ENCODE measurements at places on chromosomes 1 and 21. TPM values are rescaled to one million over a fixed set of nuclear protein-coding genes. Genes with fewer than 3 reads are reported as not detected.

DNA sequence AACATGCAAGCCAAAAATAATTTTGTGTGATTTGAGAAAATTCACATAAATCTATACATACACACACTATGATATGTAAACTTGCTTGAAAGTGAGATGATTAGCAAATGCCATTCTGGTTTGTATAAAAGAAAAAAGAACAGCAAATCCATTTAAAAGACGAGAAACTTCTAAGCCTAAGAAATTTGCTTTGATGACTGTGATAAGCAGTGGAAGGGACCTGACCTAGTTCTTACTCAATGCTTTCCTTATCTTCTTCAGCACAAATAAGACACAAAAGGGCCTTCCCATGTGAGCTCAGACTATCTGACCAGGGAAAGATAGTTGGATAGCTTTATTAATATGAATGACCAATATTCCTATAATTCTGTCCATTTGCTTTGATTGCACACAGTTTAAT lies 25.3 kb upstream of the NMNAT2 start:
- H3K27ac ChIP-seq = no peak overlapping the region
- H3K4me3 ChIP-seq = no peak overlapping the region
- H3K36me3 ChIP-seq = no peaks in the 10 kb centered on the region
- no peaks in the 10 kb centered on the region for H3K4me1 ChIP-seq
- no peaks in the 10 kb centered on the region for H3K27me3 ChIP-seq

- H3K36me3 ChIP-seq = no peaks in the 10 kb centered on the region
- no peaks in the 10 kb centered on the region for H3K4me1 ChIP-seq
- DNase-seq = no peak
- H3K27me3 ChIP-seq = no peaks in the 10 kb centered on the region
- H3K4me3 ChIP-seq = no peak overlapping the region
These were observed 108.1 kb upstream of the MAGI3 start for GRCh38 chr1:113282008-113282892.

- peaks cover 87% of the 10 kb centered on the region for H3K36me3 ChIP-seq
- H3K27me3 ChIP-seq = no peaks in the 10 kb centered on the region
- no peak overlapping the region for H3K4me3 ChIP-seq
- no peaks in the 10 kb centered on the region for H3K4me1 ChIP-seq
- no peak overlapping the region for H3K27ac ChIP-seq
These were observed 12.1 kb downstream of the LDLRAD2 start for GRCh38 chr1:21823980-21824702.

DNA sequence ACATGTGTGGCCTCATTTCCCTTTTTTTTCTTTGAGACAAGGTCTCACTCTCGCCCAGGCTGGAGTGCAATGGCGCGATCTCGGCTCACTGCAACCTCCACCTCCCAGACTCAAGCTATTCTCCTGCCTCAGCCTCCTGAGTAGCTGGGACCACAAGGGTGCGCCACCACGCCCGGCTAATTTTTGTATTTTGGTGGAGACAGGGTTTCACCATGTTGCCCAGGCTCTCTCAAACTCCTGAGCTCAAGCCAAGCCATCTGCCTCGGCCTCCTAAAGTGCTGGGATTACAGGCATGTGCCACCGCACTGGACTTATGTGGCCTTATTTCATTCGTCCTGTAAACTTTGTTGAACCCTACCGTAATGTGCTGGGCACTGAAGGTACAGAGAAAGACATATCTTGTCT lies 569 bp upstream of the WARS2 start:
- H3K36me3 ChIP-seq = no peaks in the 10 kb centered on the region
- H3K4me3 ChIP-seq = peak overlapping the region; percentile 65
- no peaks in the 10 kb centered on the region for H3K4me1 ChIP-seq
- H3K27me3 ChIP-seq = no peaks in the 10 kb centered on the region
- DNase-seq = peak; percentile 62

- H3K27me3 ChIP-seq = no peaks in the 10 kb centered on the region
- no peak for DNase-seq
- no peak overlapping the region for H3K27ac ChIP-seq
- no peak overlapping the region for H3K4me3 ChIP-seq
These were observed 15.9 kb downstream of the PLEKHA6 start for GRCh38 chr1:204343802-204344201.

DNA sequence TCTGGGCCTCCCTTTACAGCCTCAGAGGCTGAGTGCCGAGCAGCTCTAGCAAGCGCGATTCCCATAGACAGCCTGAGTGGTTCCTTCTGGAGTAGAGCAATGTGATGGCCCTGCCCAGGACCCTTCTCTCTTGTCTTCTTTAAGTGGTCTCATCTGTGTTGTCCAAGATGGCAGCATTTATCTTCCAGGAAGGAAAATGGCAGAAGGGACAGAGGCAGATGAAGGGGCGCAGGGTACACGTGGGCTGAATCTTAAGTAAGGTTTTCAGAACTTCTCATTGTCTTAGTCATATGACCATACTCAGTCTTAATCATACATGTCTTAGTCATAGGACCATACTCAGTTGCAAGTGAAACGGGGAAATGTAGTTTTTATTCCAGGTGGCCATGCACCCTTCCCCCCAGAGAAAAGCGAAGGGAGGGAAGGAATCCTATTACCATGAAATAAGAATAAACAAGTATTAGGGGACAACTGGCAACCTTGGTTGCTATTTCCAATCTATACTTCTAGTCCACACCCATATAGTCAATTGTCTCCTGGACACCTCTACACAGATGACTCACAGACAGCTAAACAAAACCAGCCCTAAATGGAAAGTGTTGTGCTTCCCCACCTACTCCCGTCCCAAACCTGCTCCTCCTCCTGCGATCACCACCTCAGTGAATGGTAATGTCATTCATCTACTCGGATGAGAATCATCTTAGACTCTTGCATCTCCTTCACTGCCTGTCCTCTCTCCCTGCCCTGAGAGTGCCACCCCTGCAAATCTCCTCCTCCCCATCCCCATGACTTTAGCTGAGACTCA lies 13.3 kb downstream of the OVAAL start:
- no peak for DNase-seq
- no peaks in the 10 kb centered on the region for H3K27me3 ChIP-seq
- H3K36me3 ChIP-seq = no peaks in the 10 kb centered on the region
- H3K4me1 ChIP-seq = no peaks in the 10 kb centered on the region
- H3K4me3 ChIP-seq = no peak overlapping the region

DNA sequence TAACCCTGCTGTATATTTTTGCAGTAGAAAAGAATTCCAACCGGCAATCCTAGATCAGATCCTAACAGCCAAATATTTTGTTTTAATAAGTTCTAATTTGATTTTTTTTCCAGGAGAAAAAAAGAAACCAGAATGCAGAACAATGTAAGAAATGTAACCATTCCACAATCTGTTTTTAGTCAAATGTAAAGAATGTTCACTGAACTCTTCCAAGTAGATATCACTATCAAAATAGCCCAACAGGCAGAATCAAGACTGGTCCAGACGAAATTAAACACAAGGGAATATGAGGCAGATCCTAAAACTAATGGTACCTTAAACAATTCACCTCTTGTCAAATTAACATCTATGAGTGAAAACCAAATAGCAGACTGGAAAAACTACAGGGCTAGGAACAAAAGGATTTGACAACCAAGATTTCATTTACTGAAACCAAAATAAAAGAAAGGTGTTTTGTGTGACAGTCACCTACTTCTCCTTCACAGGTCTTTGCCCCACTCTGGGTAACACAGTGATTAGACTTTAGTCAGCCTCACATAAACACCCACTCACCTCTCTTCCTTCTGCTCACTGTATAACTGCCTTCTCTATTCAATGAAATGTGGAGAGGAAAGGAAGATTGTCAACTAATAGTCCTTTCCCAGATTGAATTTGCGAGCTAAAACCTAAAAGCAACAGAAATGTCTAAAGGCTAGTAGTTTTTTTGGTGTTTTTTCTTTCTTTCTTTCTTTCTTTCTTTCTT lies 137.9 kb downstream of the FAF1 start:
- DNase-seq = no peak
- no peaks in the 10 kb centered on the region for H3K27me3 ChIP-seq
- no peaks in the 10 kb centered on the region for H3K36me3 ChIP-seq
- no peaks in the 10 kb centered on the region for H3K4me1 ChIP-seq
- H3K27ac ChIP-seq = no peak overlapping the region

- no peaks in the 10 kb centered on the region for H3K4me1 ChIP-seq
- H3K27me3 ChIP-seq = no peaks in the 10 kb centered on the region
- H3K36me3 ChIP-seq = no peaks in the 10 kb centered on the region
- H3K4me3 ChIP-seq = no peak overlapping the region
- no peak for DNase-seq
These were observed 91.1 kb downstream of the HLX start for GRCh38 chr1:220970311-220970710.

- no peaks in the 10 kb centered on the region for H3K27me3 ChIP-seq
- H3K27ac ChIP-seq = no peak overlapping the region
- H3K36me3 ChIP-seq = no peaks in the 10 kb centered on the region
- DNase-seq = no peak
- no peak overlapping the region for H3K4me3 ChIP-seq
- no peaks in the 10 kb centered on the region for H3K4me1 ChIP-seq
These were observed 73.1 kb upstream of the CACHD1 start for GRCh38 chr1:64396817-64397216.

GRCh38 chr1:207288315-207288714 lies 33.2 kb upstream of the CD55 start:
- no peak for DNase-seq
- no peaks in the 10 kb centered on the region for H3K36me3 ChIP-seq

- no peaks in the 10 kb centered on the region for H3K27me3 ChIP-seq
- no peak for DNase-seq
- H3K4me3 ChIP-seq = no peak overlapping the region
- H3K36me3 ChIP-seq = peaks cover 19% of the 10 kb centered on the region
These were observed 43.4 kb downstream of the KIF1B start for GRCh38 chr1:10253755-10254154.

DNA sequence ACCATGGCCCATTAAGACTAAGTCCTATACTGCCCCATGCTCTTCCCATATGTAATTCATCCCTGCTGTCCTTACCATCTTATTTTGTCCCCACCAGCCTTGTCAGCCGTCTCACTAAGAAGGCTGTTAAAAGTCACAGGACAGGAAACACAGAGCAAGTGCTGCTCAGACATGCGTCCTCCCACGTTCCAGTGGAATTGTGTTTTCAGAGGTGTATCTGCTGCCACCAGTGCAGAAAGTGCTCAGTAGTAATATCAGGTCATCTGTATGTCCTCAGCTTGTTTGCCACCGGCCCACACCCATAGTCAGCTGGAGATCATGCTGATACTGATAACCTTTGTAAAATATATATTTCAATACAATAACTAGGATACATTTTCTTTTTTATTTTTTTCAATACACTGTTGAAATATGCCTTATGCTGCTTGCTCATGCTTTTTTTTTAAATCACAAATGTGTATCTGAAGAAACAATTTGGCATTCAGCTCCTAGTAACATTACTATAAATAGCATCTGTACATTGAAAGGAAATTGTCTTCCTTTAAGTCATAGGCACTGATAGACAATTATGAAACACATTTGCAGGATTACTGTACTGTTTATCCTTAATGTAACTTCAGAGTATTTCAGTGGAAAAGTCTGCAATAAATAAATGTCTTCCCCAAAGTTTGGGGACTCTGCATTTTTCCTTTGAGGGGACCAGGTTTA lies 156.9 kb downstream of the EDEM3 start:
- H3K4me1 ChIP-seq = peaks cover 11% of the 10 kb centered on the region
- no peak overlapping the region for H3K4me3 ChIP-seq
- H3K27me3 ChIP-seq = no peaks in the 10 kb centered on the region
- H3K27ac ChIP-seq = no peak overlapping the region

GRCh38 chr1:43171312-43171875 lies 696 bp downstream of the EBNA1BP2 start:
- no peaks in the 10 kb centered on the region for H3K27me3 ChIP-seq
- no peak for DNase-seq

- H3K4me1 ChIP-seq = peaks cover 68% of the 10 kb centered on the region
- H3K4me3 ChIP-seq = peak overlapping the region; percentile 93
- no peaks in the 10 kb centered on the region for H3K27me3 ChIP-seq
- peaks cover 12% of the 10 kb centered on the region for H3K36me3 ChIP-seq
These were observed 1.4 kb downstream of the LRRC41 start for GRCh38 chr1:46301808-46302640.

DNA sequence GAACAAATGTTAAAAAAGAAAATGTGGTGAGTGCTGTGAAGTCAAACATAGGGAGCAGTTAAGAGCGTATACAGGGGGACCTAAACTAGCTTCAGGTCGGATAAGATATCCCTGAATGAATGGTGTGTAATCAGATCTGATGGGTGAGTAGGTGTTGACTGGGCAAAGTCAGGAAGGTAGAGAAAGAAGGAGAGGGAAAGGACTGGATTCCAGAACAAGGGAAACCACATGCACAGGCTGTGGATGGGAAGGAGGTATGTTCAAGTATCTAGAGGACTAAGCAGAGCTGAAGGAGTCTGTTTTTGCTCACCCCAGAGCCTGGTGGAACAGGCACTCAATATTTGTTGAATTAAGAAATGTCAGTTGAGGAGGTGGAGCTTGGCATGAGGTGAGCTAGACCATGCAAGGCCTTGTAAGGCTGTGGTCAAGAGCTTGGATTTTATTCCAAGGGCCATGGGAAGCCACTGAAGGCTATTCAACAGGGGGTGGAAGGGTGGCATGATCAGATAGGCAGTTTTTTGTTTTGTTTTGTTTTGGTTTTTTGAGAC lies 27.4 kb downstream of the MAP7D1 start:
- peaks cover 30% of the 10 kb centered on the region for H3K36me3 ChIP-seq
- H3K27me3 ChIP-seq = no peaks in the 10 kb centered on the region
- peak overlapping the region; percentile 13 for H3K27ac ChIP-seq
- H3K4me1 ChIP-seq = peaks cover 32% of the 10 kb centered on the region
- no peak overlapping the region for H3K4me3 ChIP-seq

GRCh38 chr1:205915354-205915990 lies 27.8 kb downstream of the SLC26A9 start:
- H3K36me3 ChIP-seq = no peaks in the 10 kb centered on the region
- no peak overlapping the region for H3K4me3 ChIP-seq
- H3K27me3 ChIP-seq = no peaks in the 10 kb centered on the region
- no peaks in the 10 kb centered on the region for H3K4me1 ChIP-seq

GRCh38 chr1:220655961-220656740 lies 34.0 kb upstream of the C1orf115 start:
- H3K27ac ChIP-seq = no peak overlapping the region
- DNase-seq = no peak
- no peaks in the 10 kb centered on the region for H3K36me3 ChIP-seq
- H3K4me1 ChIP-seq = no peaks in the 10 kb centered on the region
- H3K27me3 ChIP-seq = no peaks in the 10 kb centered on the region
- H3K4me3 ChIP-seq = no peak overlapping the region

DNA sequence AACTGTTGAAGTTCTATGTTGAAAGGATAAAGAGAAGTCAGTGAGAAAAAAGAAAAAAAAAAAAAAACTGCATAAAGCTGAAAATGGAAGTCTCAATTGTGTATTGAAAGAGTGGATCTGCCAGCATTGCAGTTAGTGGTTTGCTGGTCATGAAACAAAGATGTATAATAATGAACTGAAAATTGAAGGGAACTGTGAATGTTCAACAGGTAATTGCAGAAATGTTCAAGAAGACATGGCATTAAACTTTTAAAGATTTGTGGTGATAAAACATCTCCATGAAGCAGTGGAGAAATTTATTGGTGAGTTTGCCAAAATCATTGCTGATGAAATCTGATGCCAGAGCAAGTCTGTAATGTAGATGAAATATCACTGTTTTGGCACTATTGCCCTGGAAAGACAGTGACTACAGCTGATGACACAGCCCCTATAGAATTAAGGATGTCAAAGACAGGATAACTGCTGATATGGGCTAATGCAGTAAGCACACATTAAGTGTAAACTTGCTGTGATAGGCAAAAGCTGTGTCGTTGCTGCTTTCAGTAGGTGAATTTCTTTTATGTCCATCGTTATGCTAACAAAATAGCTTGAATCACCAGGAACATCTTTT lies 71.0 kb downstream of the RD3 start:
- no peak overlapping the region for H3K27ac ChIP-seq
- no peak overlapping the region for H3K4me3 ChIP-seq
- peaks cover 6% of the 10 kb centered on the region for H3K4me1 ChIP-seq
- H3K36me3 ChIP-seq = no peaks in the 10 kb centered on the region
- no peak for DNase-seq

Gene C8A
- not detected for total RNA-seq

Gene KCNE2
- total RNA-seq = not detected

Gene C1QB
- 262 TPM for total RNA-seq

Gene KRTAP11-1
- total RNA-seq = not detected
